ENCODE measurements at places on chromosomes 13 and 19.
A peak's percentile ranks its signal among the peaks of the same experiment; 100 is the strongest.

- no peak for ATAC-seq
Observed at GRCh38 chr13:37747071-37747612, 122.4 kb downstream of the TRPC4 start.

- ATAC-seq: no peak
Observed at GRCh38 chr19:10872546-10873107, 1.3 kb downstream of the CARM1 start.

DNA sequence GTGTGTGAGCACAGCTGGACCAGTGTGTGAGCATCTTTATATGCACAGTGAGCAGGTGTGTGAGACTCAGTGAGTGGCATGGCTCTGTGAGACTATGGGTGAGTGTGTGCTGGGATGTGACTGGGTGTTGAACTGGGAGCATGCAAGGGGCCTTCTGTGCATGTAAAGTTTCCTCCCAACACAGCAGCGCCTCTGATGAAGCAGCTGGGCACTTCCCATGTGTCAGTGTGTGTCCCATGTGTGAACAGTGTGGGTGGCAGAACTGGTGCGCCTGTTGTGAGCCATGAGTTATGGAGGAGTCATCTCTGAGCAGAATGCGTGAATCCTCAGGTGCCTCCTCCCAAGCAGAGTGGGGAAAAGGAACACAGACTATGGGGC, 24.1 kb downstream of the LGALS16 start:
- ATAC-seq: peak; percentile 51

- no peak for ATAC-seq
Observed at GRCh38 chr13:28349907-28350654, 144.8 kb downstream of the FLT1 start.

GRCh38 chr19:4174213-4174894, 8.0 kb downstream of the SIRT6 start:
- no peak for ATAC-seq

DNA sequence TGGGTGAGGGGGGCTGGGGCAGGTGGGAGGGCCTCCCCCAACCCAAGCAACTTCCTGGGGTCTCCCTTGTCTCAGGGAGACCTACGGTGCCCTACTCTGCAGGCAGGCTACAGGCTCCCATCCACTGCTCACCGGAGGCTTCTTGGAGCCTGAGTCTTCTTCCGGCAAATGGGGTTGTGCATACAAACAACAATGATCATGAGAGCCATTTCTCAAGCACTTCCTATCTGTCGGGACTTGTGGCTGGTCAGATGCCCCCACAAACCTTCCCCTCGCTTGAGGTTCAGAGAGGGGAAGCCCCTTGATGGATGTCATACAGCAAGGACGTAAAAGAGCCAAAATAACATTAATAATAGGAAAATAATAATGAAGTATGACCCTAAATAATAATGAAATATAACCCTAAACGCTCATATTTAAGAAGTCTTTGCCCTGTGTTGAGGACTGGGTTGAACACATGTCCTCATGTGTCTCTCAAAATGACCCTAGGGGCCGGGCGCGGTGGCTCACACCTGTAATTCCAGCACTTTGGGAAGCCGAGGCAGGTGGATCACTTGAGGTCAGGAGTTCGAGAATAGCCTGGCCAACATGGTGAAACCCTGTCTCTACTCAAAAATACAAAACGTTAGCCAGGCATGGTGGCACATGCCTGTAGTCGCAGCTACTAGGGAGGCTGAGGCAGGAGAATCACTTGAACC, 727 bp downstream of the CD37 start:
- peak; percentile 11 for ATAC-seq

- ATAC-seq: no peak
Observed at GRCh38 chr19:843836-844545, 3.2 kb downstream of the PRTN3 start.

GRCh38 chr13:60759499-60759898, 362.5 kb downstream of the TDRD3 start:
- no peak for ATAC-seq

DNA sequence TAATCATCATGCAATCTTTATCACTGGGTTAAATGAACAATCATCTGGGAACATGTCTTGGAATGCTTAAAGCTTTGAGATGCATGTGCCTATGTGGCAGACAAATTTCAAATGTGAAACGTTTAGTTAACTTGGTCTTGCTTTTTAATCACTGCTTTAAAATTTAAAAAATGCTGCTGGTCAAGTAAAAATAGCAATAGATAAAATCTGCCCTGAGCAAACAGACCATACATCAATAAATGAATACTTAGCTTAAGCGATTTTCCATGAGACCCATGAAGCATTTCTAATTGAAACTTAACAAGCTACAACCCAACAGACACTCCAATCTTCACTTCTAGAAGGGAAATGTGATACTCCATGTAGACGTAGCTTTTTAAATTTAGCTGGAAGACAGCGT, 1.9 kb upstream of the KL start:
- ATAC-seq: no peak

DNA sequence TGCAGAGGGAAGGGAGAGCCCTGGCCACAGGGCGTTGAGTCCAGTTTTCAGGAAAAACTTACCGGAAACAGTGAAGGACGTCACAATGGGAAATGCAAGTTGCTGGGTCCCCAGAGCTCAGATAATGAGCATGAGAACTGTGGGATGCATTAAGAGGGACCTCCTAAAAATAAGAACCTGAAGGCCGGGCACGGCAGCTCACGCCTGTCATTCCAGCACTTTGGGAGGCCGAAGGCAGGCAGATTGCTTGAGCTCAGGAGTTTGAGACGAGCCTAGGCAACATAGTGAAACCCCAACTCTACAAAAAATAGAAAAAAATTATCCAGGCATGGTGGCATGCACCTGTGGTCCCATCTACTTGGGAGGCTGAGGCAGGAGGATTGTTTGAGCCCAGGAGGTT, 170.6 kb downstream of the URI1 start:
- no peak for ATAC-seq

GRCh38 chr19:5445561-5446055, 9.6 kb upstream of the ZNRF4 start:
- ATAC-seq: no peak
